Left lung (tissue), 14 donors: ENCODE measurements at places on chromosomes 5 and 9.
A peak's percentile ranks its signal among the peaks of the same experiment; 100 is the strongest.

DNA sequence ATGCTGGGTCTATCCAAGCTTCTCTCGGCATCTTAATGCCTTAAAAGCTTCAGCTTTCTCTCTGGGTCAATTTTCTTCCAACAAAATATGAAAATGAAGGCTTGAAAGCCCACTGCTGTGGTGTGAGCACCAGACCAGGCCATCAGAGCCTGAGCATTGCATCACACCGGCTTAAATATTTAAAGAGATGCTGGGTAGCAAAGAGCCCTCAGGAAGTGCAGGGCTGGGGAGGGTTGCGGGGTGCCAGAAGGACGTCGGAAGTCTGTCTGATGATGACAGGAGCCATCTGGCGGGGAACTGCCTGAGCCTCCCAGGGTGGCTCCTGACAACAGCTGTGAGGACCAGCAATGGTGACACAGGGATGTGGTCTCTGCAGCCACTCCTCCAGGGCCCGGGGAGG lies 185.5 kb downstream of the OLFM1 start:
- no peaks in the 10 kb centered on the region for H3K4me1 ChIP-seq
- H3K27me3 ChIP-seq = no peaks in the 10 kb centered on the region
- H3K4me3 ChIP-seq = no peak overlapping the region
- H3K36me3 ChIP-seq = no peaks in the 10 kb centered on the region
- no peak overlapping the region for H3K27ac ChIP-seq

DNA sequence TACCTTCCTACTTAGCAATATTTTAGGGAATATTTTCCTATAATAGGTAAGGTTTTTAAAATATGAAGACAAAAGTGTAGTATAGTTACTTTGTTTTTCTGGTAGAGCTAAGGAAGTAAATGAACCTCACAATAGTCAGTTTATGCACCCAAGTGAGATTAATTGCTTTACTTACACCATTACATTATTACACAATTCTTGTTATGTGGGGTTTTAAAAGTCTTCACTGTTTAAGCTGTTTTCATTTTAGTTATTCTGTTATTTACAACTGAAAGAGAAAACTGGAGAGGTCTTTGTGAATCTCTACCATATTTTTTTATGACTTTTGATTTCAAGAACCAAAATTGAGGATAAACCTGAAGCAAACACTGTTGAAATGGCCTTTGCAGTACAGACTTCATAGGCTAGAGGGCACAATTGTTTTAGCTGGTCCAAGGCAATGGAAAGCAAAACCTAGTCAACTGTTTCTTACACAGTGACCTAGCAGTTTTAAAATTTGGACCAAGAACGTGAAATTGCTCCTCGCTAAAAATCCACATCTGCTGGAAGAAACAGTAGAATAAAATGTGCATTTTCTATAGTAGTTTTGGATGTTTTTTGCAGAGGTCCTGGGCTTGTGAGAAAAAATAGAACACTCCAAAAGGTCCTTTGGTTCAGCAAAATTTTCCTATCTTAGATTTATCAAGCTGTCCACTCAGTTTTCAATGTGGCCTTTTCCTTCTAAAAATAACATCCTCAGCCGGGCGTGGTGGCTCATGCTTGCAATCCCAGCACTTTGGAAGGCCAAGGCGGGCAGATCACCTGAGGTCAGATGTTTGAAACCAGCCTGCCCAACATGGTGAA lies 66.4 kb upstream of the FER start:
- H3K36me3 ChIP-seq = no peaks in the 10 kb centered on the region
- peak; percentile 62 for DNase-seq
- no peak overlapping the region for H3K4me3 ChIP-seq
- H3K27ac ChIP-seq = no peak overlapping the region

GRCh38 chr5:145887976-145888574 lies 15.3 kb upstream of the GRXCR2 start:
- no peaks in the 10 kb centered on the region for H3K36me3 ChIP-seq
- no peak overlapping the region for H3K27ac ChIP-seq
- no peaks in the 10 kb centered on the region for H3K4me1 ChIP-seq
- H3K27me3 ChIP-seq = peaks cover 4% of the 10 kb centered on the region
- DNase-seq = no peak

DNA sequence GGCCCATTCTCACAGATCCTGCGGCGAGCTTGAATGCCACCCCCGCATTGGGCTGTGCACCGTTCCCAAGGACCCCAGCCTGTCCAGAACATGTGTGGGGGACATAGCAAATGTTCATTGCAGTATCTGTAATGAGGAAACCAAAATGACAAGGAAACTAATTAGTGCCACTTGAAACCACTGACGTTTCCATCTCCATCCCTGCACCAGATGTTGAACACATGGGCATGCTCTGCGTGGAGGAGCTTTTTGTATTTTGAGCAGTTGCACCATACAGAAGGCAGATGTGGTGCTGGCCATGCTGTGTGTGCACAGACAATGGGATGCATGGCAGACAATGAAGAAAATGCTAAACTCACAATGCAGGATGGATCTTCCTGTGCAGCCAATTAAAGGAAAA lies 437.7 kb downstream of the SEMA5A start:
- no peaks in the 10 kb centered on the region for H3K36me3 ChIP-seq
- H3K4me3 ChIP-seq = no peak overlapping the region
- DNase-seq = no peak
- H3K27ac ChIP-seq = no peak overlapping the region
